ENCODE measurements at places on chromosomes 13 and 19.
A peak's percentile ranks its signal among the peaks of the same experiment; 100 is the strongest.

DNA sequence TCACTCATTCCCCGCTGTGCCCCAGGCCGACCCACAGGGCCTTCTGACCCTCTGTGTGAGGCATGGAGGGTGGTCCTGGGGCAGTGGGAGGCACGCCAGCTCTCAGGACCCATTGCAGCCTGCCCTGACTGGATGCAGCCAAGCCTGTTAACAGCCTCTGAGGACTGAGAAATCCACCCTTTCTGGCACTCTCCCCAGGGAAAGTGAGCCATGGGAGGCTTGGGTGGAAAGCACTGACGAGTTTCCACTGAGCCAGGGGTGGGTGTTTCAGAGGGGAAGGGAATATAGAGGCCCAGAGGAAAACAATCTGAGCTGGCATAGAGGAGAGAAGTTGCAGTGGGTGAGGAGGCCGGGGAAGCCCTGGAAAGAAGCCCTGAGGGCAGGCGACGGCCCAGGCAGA is 30.6 kb upstream of the SLC7A10 start:
- DNase-seq = no peak

GRCh38 chr13:24627090-24627714 is 53.0 kb upstream of the ATP12A start:
- no peak for DNase-seq

DNA sequence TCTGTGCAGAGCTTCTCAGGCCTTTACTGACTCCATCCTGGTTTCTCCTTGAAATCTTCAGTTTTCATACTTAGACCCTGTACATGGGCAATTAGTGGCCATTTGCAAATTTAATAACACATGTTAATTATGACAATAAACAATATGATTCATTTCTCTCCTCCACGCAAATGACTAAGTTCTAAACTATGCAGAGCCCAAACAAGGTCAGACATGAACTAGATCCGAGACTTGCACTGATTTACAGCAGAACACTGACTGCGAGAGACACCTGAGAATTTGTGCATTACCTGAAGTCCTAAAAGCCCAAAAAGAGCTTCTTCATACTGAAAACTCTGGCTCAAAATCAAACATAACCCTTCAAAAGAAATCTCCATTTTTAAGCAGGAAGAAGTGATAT is 521.8 kb downstream of the MYO16 start:
- no peak for DNase-seq

DNA sequence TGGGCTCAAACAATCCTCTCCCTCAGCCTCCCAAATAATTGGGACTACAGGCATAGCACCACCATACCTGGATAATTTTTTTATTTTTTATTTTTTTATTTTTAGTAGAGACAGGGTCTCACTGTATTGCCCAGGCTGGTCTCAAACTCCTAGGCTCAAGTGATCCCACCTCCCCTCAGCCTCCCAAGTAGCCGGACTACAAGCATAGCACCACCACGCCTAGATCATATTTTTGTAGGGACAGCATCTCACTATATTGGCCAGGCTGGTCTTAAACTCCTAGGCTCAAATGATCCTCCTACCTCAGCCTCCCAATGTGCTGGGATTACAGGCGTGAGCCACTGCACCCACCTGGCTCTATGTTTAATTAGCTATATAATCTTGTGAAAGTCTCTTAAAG is 114.2 kb downstream of the TRPC4 start:
- no peak for DNase-seq

- DNase-seq = peak; percentile 21
Observed at GRCh38 chr13:105278943-105279381, 1256.5 kb downstream of the EFNB2 start.

DNA sequence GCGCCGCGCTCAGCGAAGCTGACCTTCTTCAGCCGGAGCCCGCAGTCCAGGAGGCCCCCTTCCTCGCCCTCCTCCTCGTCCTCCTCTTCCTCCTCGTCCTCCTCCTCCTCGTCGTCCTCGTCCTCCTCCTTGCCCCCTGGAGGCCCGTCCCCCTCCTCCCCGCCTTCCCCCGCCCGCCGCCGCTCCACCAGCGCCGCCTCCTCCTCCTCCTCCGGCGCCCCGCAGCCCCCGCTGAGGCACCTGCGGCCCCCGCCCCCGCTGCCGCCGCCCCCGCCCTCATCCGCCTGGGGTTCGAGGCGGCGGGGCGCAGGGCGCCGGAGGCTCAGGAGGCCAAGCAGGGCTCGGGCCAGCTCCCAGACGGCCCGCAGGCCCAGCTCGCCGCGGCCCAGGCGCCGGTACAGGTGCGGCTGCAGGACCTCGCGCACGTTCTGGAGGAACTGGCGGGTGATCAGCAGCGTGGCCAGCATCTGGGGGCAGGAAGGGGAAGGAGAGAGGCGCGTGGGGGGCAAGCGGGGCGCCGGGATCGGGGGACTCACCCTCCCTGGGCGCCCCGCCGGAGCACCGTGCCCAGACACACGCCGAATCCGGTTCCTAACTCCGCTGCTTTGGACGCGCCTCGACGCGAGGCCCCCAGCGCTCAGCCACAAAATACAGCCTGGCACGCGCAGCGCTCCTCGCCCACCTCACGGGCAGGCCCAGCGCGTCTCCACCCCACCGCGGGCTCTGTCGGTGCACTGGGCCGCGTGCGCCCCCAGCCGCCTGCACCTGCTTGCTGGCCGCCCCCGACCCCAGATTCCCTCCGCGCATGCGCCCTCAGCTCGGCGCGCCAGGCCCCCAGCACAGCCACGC is 5.9 kb downstream of the ANO8 start:
- DNase-seq = no peak

DNA sequence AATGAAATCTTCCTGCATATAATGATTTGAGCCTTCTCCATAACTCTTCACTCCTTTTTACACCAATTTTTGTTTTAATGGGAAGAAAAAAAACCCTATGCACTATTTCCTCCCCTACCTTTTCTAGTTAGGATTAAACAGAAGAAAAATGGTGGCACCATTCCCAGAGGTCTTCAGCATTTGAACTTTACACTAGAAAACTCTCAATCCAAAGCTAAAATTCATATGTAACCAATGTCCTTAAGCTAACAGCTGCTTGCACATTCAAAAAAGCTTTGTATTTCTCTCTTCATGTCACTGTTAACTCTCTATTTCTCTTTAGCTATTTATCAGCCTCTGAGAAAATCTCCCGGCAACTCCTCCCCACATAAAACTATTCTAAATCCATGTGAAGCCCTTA is 90.3 kb upstream of the UBL3 start:
- no peak for DNase-seq

GRCh38 chr19:18795540-18795939 is 4.4 kb upstream of the COMP start:
- DNase-seq = no peak

GRCh38 chr13:24160458-24161009 is at the start of gene SPATA13:
TSS of gene SPATA13 (plus strand) at chr13:24160720. CDS start at chr13:24222930, 62,210 bp downstream.
- peak; percentile 61 for DNase-seq

- DNase-seq = no peak
Observed at GRCh38 chr13:63124863-63125262, 1709.2 kb upstream of the PCDH20 start.

DNA sequence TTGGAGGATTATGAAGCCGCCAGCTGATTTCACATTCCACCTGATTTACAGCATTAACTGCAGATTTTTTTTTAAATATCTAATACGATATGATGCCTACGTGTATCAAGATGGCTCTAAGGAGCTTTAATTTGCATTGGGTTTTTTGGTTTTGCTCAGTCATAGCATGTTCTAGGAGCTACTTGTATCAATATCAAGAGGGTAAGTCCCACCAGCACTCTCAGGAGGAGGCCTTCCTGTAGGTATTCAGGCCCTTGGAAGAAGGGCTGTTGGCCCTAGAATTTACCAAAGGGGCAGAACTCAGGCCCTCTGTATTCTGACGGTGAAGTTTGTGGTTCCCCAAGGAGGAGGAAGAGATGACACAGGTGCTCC is 97.2 kb upstream of the IPO5 start:
- DNase-seq = no peak

DNA sequence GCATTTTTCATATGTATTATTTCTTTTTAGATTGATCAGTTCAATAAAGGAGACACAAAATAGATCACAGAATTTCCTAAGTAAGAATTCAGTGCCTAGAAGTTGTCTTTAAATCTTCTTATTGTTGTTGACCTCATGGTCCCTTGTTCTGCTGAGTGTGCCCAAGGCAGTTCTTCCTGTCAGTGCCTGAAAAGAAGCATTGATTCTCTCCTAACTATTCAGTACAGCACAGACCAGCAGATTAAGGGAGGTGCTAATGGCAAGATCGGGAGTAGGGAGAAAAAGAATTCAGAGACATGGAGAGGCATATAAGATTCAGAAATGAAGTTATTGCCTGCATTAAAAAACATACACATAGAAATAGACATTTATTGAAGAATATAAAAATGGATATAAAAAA is 180.5 kb upstream of the PCDH9 start:
- DNase-seq = no peak

DNA sequence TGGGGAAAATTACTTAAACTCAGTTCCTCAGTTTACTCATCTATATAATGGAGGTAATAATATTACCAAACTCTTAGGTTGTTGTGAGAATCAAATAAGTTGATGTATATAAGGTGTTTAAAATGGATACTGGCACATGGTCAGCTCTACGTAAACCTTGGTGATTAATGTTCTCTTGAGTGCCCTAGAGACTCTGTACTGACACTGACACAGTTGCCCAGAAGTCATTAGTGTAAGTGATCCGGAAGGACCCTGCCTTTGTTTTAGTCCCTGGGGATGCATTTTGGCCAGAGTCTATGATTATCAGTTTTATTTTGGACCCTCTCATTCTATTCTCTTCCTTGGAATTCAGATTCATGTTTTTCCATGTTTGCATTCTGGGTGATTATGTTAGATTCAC is 31.9 kb downstream of the CHST8 start:
- no peak for DNase-seq

DNA sequence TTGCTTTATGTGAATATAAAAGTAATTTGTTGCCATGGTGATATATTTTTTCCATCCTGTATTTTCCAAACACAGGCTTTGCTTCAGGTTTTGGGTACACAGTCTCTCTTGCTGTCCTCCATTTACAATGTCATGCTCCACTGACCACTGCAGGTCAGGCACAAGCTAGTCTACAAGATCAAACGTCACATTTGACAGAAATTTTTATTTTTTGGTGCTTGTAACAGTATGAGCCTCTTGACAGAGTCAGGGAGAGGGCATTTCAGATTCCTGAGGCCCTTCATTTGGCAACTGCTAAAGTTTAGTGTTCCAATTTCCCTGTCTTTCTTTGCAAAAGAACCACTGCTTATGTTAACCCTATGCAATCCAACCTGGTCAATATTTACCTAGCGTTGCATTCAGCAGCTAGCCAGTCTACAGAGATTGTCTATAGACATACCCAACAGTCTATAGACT is 175.0 kb downstream of the RFC3 start:
- peak; percentile 10 for DNase-seq

DNA sequence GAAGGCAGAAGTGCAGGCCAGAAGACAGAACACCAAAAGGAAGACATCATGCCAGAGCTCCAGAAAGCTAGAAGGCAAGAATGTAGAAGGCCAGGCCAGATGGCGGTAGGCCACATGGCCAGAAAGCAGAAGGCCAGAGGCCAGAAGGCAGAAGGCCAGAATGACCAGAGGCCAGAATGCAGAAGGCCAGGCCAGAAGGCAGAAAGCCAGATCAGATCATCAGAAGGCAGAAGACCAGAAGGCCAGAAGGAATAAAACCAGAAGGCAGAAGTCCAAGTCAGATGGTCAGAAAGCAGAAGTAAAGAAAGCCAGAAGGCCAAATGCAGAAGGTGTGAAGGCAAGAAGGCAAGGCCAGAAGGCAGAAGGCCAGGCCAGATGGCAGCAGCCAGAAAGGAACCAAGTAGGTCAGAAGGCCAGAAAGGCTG is 185.0 kb downstream of the TUBA3C start:
- no peak for DNase-seq

- peak; percentile 88 for DNase-seq
Observed at GRCh38 chr13:114142640-114143490, 10.4 kb upstream of the RASA3 start.

- no peak for DNase-seq
Observed at GRCh38 chr13:112952759-112953551, 16.1 kb upstream of the MCF2L start.

DNA sequence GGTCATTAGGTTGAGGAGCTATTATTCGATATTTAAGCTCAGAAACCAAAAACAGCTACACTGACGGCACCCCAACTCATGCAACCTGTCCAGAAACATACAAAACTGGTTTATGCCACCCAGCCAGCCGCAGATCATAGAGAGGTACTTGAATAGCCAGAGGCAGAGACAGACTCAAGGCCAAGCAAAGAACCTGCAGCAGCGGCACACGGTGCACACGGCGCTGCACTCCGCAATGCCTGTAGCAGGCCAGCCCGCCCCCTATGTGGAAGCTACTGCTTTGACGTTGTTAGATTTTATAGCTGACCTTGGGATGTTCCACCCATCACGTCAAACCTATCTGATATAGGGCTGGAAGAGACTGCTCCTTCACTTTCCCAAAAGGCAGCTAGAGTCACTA is 11.9 kb upstream of the DHRS12 start:
- DNase-seq = peak; percentile 62

GRCh38 chr19:46287585-46287984 is 9.3 kb upstream of the HIF3A start:
- DNase-seq = no peak

- no peak for DNase-seq
Observed at GRCh38 chr13:68995972-68996667, 1111.5 kb upstream of the ATXN8OS start.

GRCh38 chr19:16325641-16326400 is 1.2 kb downstream of the KLF2 start:
- peak; percentile 55 for DNase-seq

DNA sequence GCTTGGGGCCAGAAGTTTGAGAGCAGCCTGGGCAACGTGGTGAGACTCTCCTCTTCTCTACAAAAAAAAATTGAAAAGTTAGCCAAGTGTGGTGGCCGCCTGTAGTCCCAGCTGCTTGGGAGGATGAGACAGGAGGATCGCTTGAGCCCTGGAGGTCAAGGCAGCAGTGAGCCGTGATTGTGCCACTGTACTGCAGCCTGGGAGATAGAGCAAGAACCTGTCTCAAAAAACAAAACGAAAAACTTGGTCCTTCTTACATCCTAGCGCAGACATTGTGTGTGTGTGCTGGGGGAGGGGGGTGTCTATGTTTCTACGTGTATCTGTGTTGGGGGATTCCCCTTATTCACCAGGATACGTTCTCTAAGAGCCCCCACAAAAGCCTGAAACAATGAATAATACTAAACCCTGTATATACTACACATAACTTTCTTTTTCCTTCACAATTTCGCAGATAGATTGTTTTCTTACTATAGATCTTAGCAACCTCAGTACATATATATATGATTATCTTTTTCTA is 7.9 kb downstream of the AXL start:
- DNase-seq = no peak

GRCh38 chr13:47317356-47317755 is 420.5 kb upstream of the HTR2A start:
- no peak for DNase-seq

All from NCI-H510A (cell line).